ENCODE measurements at places on chromosomes 7 and 10. TPM values are rescaled to one million over a fixed set of nuclear protein-coding genes. Genes with fewer than 3 reads are reported as not detected.

DNA sequence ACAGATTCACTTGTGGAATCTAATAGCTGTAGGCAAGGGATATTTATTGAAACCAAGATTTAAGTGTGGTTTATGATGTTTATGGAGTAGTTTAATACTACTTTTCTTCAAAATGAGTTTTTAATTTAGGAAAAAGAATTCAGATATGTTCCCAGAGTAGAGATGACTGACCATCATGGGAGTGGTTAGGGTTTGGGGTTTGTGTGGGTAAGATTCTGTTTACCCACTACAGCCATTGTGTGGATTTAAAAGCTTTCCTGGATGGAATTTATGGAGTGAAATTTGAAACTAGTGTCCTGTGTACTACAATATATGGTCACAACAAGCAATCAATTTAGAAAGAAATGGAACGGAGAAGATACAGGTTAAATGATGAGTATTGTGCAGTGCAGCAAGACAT, 453.5 kb downstream of the AUTS2 start:
- H3K36me3 ChIP-seq = no peaks in the 10 kb centered on the region
- H3K27ac ChIP-seq = no peak overlapping the region
- H3K4me3 ChIP-seq = no peak overlapping the region
- H3K27me3 ChIP-seq = no peaks in the 10 kb centered on the region
- no peaks in the 10 kb centered on the region for H3K4me1 ChIP-seq

- H3K4me3 ChIP-seq = 0 out of 2 replicates have a peak overlapping the region, but pooled peaks have one; percentile 9
- no peaks in the 10 kb centered on the region for H3K36me3 ChIP-seq
- peak; percentile 80 for DNase-seq
- H3K27ac ChIP-seq = peak overlapping the region; percentile 36
- H3K4me1 ChIP-seq = peaks cover 19% of the 10 kb centered on the region
Measured at GRCh38 chr10:95445837-95446486, 115.2 kb downstream of the SORBS1 start.

GRCh38 chr10:62426086-62426485, 51.9 kb downstream of the ZNF365 start:
- no peak overlapping the region for H3K4me3 ChIP-seq
- no peaks in the 10 kb centered on the region for H3K36me3 ChIP-seq
- no peaks in the 10 kb centered on the region for H3K27me3 ChIP-seq
- H3K4me1 ChIP-seq = peaks cover 4% of the 10 kb centered on the region
- peak; percentile 70 for DNase-seq

- H3K27ac ChIP-seq = no peak overlapping the region
- no peaks in the 10 kb centered on the region for H3K27me3 ChIP-seq
- no peaks in the 10 kb centered on the region for H3K4me1 ChIP-seq
Measured at GRCh38 chr10:48614481-48615390, 9.9 kb upstream of the ARHGAP22 start.

GRCh38 chr7:93178213-93178612, 30.0 kb upstream of the SAMD9L start:
- no peak overlapping the region for H3K27ac ChIP-seq
- no peaks in the 10 kb centered on the region for H3K36me3 ChIP-seq
- DNase-seq = no peak
- H3K27me3 ChIP-seq = peaks cover 17% of the 10 kb centered on the region

GRCh38 chr7:139568346-139568675, 44.8 kb downstream of the CLEC2L start:
- no peaks in the 10 kb centered on the region for H3K36me3 ChIP-seq
- H3K4me1 ChIP-seq = no peaks in the 10 kb centered on the region
- no peaks in the 10 kb centered on the region for H3K27me3 ChIP-seq
- no peak overlapping the region for H3K27ac ChIP-seq

GRCh38 chr7:157673573-157673972, 336.8 kb downstream of the DNAJB6 start:
- no peaks in the 10 kb centered on the region for H3K27me3 ChIP-seq
- H3K36me3 ChIP-seq = no peaks in the 10 kb centered on the region
- DNase-seq = no peak
- H3K4me3 ChIP-seq = no peak overlapping the region

DNA sequence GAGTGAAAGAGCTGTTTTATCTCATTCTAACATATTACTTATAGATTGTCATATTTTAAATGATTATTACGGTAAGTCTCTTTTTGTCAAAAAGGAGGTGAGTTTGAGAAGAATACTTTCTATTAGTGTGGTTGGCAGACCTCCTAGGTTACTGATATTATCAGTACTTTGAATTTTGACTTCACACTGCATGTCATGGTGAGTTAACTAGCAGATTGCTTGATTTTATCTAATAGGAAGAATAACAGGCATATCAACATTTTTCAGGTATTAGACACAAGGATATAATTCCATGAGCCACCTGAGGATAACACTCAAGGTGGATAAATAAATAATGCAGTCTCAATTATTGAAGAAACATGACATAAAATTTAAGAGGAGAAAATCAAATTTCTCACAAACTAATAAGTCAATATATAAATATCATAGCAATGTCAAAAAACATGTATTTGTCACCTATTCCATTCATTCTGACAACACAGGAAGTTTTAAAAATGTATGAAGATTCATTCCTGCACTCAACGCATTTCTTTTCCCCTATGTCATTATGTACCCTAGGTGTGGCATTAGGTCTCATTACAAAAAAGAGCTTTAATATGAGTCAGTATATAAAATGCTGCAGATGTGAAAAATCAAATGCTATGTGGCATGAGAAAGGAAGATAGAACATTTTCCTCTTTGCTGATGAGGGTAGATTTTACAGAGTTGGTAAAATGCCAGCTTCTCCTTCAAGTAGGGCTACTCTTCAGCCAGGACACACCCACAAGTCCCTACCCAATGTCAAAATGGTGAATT, 1621.6 kb downstream of the REEP3 start:
- no peak for DNase-seq
- no peaks in the 10 kb centered on the region for H3K4me1 ChIP-seq
- H3K27ac ChIP-seq = no peak overlapping the region

- H3K36me3 ChIP-seq = no peaks in the 10 kb centered on the region
- H3K4me3 ChIP-seq = no peak overlapping the region
- H3K4me1 ChIP-seq = no peaks in the 10 kb centered on the region
- no peak for DNase-seq
Measured at GRCh38 chr10:85446827-85447226, 919.8 kb downstream of the GRID1 start.

- H3K27ac ChIP-seq = no peak overlapping the region
- H3K27me3 ChIP-seq = no peaks in the 10 kb centered on the region
- no peak overlapping the region for H3K4me3 ChIP-seq
- H3K36me3 ChIP-seq = no peaks in the 10 kb centered on the region
Measured at GRCh38 chr10:35367982-35368381, 31.7 kb downstream of the CCNY start.

The EPHA1 gene
- 29.9 TPM for total RNA-seq

The CASD1 gene
- total RNA-seq = 5.8 TPM

The TRIM24 gene
- 12.8 TPM for total RNA-seq

The TYW1B gene
- total RNA-seq = 2.4 TPM

Measured in HCT116 (cell line).